Stimulated activated naive CD4-positive, alpha-beta T cell (primary cell): ENCODE measurements at places on chromosomes 3 and 15.

DNA sequence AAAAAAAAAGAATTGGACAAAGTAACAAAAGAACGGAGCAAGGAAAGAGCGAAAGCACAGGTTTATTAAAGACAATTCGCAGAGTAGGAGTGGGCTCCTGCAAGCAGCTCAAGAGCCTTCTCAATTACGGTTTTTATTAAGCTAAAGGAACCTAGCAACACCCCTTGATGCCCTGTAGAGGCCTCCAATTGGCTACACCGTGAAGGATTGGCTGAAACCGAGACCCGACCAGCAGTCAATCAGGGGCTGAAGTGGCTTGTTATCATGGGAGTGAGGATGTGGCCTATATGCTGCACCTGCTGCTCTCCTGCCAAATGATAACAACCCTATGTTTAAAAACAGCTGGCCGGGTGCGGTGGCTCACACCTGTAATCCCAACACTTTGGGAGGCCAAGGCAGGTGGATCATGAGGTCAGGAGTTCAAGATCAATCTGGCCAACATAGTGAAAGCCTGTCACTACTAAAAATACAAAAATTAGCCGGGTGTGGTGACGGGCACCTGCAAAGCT is 20.4 kb upstream of the AP3B2 start:
- no peak for DNase-seq

DNA sequence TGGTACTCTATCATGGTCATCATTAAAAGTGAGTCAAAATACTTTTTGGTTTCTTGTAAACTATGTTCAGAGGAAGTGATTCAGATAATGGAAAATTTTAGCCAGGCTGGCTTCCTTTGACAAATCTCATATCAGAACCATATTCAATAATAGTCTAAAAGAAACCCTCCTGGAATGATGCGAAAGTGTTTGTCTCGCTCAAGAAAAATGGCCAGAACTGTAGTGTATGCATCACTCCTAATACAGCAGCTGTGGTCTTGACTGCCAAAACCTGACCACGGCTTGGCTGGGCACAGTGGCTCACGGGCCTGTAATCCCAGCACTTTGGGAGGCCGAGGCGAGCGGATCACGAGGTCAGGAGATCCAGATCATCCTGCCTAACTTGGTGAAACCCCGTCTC is 35.6 kb upstream of the KCNMB2 start:
- no peak for DNase-seq

DNA sequence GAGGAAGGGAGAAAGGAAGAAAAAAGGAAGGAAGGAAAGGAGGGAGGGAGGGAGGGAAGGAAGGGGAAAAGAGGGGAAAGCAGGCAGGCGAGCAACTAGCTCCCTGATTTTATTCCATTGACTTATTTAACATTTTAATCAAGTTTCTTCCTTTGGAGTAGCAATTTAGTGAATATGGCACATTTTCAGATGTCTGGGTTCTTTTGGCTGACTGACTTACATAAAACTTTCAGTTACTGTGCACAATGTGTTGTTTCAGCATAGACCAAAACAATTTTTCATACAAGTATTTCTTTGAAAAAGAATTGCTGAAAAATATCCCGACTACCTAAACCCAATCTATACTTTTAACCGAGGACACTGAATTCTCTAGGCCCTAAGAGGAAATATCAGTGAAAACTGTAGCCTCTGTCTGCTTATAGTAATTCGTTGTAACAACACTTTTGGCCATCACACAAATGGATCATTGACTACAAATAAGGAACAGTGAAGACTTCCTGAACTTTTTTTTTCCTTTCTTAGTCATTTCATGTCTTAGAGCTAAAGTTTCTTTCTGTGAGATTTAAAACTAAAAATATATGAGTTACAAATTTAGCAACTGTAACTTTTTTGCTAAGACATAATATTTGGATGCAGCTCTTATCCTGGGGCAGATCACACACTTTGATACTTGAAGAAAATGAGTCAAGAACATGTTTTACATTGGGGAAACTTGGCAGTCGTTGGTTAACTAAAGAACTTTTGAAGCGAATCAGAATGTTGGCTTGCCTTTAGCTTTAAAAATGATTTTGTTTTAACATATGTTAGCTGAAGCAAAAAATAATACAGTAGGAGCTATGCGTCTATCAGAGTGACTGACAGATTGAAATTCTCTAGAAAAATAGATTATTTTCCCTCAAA is 79.6 kb downstream of the SOX2 start:
- no peak for DNase-seq

- no peak for DNase-seq
Measured at GRCh38 chr3:89562373-89562772, 455.0 kb downstream of the EPHA3 start.

DNA sequence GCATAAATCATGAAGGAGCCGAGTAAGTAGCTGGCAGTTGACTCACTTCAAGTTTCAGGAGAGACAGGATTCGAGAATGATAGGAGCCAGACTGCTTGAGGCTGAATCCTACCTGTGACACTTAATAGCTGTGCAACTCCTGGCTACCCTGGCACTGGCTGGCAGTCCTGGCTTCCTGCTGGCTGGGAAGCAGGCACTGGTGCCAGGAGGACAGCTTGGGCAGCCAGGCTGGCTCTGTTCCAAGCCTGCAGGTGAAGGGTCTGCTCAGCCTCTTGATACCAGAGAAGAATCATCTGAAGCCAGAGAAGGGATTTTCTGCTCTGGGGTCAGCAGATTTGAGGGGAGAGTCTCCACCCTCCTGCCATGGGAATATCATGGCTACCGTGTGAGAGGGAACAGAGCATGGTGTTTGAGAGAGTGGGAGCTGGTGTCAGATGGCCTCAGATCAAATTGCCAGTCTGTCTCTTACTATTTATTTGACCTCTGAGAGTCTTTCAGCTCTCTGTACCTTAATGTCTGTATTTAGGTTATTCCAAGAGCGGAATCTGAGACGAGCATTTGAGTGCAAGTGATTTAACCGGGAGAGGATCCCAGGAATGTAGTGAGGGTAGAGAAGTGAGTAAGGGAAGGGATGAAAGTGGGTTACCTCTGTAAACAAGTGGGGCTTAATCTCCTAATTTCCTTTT is 4.4 kb upstream of the XIRP1 start:
- DNase-seq, result no peak

DNA sequence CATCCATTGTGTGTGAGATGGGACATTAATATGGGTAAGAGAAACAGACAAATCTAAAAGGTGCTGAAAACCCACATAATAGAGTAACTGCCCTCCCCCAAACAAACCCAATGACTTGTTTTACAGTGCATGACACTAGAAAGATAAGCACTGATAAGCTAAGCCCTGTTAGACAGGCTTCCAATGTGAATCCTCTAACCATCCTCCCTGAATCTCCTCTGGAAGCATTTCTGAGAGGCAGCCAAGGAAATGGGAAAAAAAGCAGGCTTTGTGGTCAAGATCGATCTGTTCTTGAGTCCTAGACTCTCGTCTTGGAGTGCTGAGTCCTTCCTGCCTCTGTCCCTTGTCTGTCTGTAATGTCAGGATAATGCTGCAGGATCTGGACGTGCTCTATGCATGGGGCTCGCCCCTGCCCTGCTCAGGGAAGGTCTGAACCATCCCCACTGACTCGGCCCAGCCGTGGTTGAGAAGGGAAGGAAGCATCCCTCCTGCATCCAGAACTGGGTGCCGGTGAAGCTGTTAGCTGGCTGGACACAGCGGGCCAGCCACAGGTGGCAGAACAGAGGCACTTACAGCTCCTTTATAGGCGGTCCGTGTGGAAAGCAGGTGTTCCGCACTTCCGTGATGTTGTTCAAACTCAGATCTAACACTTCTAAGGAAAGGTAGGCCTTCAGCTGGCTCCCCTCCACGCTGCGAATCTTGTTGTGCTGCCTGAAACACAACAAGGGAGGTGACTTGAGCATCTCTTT is 84.1 kb downstream of the LRIG1 start:
- DNase-seq, result no peak

DNA sequence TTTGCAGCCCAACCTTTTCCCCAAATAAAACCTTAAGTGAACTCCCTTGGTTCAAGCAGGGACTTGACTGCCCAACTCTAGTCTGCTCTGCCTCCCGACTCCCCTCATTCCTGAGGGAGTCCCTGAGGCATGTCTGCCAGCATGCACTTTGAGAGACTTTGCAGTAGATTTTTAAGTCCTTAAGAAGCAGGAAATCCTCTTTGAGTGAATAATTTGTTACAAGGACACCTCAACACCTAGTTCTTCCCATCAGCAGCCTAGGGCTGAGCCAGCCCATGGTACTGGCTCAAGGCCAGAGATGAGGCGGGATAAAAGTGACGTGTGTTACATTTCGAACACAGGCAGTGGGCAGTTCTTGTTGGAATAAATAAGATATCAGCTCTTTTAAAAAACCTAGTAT is 204.3 kb upstream of the SLC2A2 start:
- DNase-seq, result no peak

- DNase-seq, result no peak
Measured at GRCh38 chr3:157204431-157204830, 44.5 kb upstream of the CCNL1 start.

- DNase-seq, result no peak
Measured at GRCh38 chr3:175307642-175308041, 448.5 kb downstream of the NAALADL2 start.

DNA sequence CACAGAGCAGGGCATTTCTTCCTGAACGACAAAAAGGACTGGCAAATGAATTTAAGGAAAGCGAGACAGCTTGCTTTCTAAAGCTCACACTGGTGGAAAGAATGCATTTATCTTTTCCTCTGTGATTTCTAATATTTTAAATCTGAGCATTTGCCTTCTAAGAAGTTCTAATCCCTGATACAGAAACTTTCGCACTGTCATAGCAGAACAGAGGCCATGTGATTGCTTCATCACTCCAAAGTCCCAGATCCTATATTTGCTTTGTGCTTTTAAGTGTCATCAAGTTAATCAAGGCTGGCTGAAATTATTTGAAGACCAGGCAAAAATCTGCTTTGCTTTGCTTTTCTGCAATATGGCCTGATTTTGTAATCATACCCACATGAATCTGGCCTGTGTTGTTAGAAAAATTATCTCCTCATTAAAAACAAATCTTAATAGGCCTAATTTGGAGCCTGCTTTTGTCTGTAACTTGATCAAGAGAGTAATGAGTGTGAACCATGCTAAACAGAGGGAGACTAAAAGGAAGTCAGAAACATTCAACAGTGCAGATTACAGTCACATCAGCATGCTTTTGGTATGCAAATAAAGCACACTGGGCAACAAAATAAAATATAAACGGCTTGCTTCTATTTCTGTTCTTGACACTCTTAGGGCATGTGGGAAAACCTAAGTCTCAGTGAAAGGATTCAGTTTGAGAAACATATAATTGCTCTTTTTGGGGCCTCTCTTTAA is 178.2 kb upstream of the ADAMTS9 start:
- no peak for DNase-seq

DNA sequence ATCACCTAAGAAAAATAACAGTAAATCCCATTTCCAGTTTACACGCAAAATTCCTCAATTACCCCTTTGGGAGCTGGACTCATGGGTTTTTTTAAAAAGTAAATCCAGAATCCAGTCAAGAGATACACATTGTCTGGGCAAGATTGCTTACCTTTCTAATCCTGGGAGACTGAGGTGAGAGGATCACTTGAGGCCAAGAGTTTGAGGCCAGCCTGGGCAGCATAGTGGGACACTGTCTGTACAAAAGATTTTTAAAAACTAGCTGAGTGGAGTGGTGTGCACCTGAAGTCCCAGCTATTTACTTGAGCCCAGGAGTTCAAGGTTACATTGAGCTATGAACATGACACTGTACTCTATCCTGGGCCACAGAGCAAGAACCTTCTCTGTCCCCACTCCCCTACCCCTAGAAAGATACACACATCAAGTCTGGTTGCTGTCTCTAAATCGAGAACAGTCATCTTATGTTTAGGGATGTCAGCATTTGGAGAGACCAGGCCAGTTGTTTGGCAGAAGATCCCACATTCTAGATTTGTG is 39.0 kb downstream of the DAG1 start:
- no peak for DNase-seq

DNA sequence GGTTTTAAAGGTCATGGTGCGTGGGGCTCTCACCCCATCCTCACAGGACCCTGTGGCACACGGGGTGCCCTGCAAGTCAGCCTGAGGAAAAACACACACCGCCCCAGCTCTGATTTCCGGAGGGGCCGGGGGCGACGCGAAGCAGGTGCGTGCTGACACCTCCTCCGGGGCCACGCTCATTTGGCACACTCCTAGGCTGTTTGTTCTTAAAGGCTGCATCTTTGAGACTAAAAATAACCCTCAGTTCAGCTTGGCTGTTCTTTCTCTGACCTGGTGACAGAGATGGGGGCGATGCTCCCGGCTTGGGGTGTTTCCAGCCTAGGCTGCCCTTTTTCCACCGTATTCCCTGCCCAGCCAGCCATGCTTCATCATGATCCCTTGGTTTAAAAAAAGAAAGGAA is 141.5 kb upstream of the TPM1 start:
- DNase-seq, result no peak

GRCh38 chr3:43346978-43347749 is 60.8 kb downstream of the SNRK start:
- no peak for DNase-seq

DNA sequence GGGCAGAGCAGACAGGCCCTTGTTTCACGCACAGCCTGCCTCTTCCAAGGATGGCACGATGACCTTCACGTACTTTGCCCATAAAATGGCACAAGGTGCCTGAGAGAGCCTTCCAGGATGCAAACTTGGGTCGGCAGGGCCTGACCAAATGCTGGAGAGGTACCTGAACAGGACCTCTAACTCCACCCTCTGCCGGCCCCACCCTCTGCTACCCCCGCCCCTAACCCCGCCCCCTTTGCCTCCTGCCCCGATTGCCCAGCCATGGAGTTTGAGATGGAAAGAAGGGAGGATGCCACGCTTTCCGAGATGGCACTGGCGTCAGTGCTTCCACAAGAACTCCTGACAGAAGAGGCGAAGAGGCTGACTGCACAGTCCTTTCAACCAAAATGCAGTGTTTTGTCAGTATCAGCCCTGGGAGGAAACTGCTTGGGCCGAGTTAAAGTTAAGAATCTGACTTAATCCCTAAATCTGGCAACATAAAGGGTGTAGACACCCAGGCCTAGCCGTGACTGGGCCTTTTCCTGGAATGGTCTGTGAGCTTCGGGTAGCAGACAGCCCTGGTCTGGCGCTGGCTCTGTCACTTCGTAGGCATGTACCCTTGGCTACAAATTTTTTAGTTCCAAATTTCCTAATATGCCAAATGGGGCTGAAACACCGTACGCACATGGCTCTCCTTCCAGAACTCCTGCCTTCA is 230.3 kb upstream of the RGMA start:
- no peak for DNase-seq

GRCh38 chr3:31432897-31433678 is 99.6 kb upstream of the STT3B start:
- DNase-seq, result no peak

DNA sequence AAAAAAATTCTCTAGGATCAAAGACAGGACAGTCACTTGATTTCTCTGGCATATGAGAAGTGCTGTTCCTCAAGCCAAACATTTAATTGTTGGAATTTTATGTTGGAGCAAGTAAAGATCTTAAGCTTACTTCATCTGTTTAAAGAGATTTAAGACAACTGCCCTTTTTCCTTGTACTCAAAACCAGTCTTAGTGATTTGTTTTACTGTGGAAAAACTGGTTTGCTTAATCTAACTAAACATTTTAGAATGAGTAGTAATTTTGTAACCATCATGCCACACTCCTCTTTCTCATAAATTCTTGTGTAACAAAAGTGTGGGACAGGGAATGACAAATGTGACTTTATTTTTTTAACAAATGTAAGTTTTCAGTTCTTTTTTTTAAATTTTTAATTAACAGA is 18.4 kb downstream of the PRKCI start:
- no peak for DNase-seq
